Spinal cord (tissue), 10 donors: ENCODE measurements at places on chromosomes 6 and 20. TPM values are rescaled to one million over a fixed set of nuclear protein-coding genes. Genes with fewer than 3 reads are reported as not detected.

The TAB2 gene
- 57.6 TPM for total RNA-seq

DNA sequence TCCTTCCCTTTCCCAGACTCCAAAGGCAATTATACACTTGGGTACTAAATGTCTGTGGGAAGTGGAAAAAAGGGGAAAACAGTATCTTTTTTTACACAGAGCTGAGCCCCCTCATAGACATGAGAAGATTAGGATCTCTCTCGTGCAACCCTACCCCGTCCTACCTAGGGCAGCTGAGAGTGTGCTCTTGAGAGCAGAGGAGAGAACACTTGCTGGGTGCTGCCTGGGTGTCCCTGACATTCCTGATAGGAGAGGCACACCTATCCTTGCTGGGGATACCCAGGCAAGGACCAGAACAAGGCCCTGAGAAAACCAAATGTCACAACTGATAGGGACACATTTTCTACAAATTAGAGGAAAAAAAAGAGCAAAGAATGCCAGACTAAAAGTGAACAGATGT lies 81.2 kb downstream of the PREP start:
- no peak overlapping the region for H3K4me3 ChIP-seq
- H3K27ac ChIP-seq, result no peak overlapping the region

GRCh38 chr6:33858804-33859505 lies 55.2 kb upstream of the MLN start:
- H3K36me3 ChIP-seq, result no peaks in the 10 kb centered on the region
- peaks cover 2% of the 10 kb centered on the region for H3K27me3 ChIP-seq
- no peak for DNase-seq
- peaks cover 29% of the 10 kb centered on the region for H3K4me1 ChIP-seq
- H3K4me3 ChIP-seq, result no peak overlapping the region
- H3K27ac ChIP-seq, result no peak overlapping the region

DNA sequence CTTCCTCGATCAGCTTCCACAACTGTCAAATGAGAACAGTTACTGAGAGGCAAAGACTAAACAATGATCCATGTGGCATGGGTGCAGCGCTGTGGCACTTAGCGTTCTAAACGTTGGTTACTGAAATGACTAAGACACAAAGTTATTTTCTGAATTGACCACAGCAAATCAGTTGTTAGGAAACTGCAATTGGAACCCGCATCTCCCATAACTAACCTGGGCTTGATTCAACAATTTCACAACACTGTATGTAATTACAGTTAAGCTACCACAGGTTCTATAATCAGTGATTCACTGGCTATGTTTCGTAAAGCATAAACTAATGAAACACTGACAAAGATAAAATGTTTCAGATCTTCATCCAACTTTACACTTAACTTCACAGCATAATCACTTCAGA lies 12.5 kb downstream of the WDR27 start:
- H3K4me3 ChIP-seq, result no peak overlapping the region
- no peak for DNase-seq
- H3K36me3 ChIP-seq, result peaks cover 20% of the 10 kb centered on the region
- no peaks in the 10 kb centered on the region for H3K4me1 ChIP-seq
- no peaks in the 10 kb centered on the region for H3K27me3 ChIP-seq

The GJA10 gene
- total RNA-seq, result not detected

The ELOVL2 gene
- total RNA-seq, result 31.8 TPM

DNA sequence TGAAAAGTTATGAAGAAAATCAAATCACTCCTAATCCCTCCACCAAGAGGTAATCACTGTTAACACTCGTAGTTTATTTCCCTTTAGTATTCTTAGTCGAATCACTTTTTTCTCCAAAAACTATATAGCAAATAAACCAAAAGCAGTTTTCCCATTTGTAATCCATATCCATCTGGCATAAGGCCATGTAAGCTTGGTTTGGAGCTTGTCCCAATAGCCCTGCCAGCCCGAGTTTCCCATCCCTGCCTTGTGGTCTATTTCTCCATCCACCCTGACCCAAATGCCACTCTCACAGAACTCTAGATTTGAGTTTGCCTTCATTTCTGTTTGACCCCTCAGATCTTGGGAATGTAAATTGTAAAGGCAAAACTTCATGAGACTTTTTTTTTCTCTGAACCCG lies 71.8 kb upstream of the DSP start:
- H3K4me1 ChIP-seq, result peaks cover 4% of the 10 kb centered on the region
- DNase-seq, result no peak
- H3K4me3 ChIP-seq, result no peak overlapping the region
- H3K27ac ChIP-seq, result no peak overlapping the region
- H3K27me3 ChIP-seq, result no peaks in the 10 kb centered on the region
- no peaks in the 10 kb centered on the region for H3K36me3 ChIP-seq

The NR2E1 gene
- total RNA-seq, result not detected

DNA sequence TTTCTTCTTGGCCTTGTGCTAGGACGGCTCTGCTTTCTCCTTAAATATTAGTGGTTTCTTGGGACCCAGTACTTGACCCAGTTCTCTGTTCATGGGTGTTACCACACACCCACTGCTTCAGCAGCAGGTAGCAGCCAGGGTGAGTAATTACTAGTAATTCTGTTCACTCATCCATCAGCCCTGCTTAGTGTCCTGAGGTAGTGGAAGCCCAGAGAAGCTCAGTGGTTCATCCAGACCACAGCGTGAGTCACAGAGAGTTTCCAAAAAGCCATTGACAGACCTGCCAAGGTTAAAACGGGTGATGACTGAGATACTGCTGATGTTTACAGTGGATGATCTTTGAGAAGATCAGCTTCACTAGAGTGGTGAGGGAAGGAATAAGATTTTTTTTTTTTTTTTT lies 51.7 kb upstream of the HINT3 start:
- H3K4me3 ChIP-seq, result no peak overlapping the region
- no peak overlapping the region for H3K27ac ChIP-seq
- H3K36me3 ChIP-seq, result no peaks in the 10 kb centered on the region
- DNase-seq, result no peak
- H3K4me1 ChIP-seq, result no peaks in the 10 kb centered on the region

DNA sequence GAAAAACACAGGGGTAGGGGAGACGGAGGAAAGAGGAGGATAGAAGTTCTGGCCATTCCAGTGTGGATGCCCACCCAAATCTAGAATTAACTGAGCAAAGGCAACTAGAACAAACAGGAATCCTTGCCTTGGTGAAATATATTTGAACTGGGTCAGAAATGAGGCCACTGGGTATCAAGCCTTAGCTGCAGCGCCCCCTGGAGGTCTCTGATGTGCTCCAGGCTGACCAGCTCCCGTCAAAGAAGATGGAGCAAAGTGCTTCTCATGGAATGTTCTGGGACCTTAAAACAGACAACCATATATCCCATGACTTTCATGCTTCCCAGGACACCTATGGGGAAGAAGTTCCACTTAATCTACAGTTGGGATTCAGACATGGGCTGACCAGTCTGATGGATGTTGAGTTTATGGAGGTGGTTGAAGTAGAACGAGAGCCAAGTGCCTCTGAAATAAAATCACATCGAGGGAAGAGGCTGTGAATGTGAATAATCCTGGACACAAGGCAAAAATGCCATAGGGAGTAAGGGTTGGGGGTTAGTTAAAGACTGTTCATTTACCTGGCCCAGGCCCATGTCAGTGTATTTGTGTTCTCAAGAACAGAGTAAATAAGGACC lies 50.4 kb downstream of the HLA-DPB1 start:
- H3K27ac ChIP-seq, result no peak overlapping the region
- no peaks in the 10 kb centered on the region for H3K36me3 ChIP-seq
- H3K4me3 ChIP-seq, result no peak overlapping the region
- no peak for DNase-seq
- no peaks in the 10 kb centered on the region for H3K27me3 ChIP-seq

GRCh38 chr6:130482645-130483390 lies 117.0 kb downstream of the TMEM200A start:
- no peaks in the 10 kb centered on the region for H3K36me3 ChIP-seq
- no peaks in the 10 kb centered on the region for H3K27me3 ChIP-seq
- H3K4me3 ChIP-seq, result no peak overlapping the region
- H3K4me1 ChIP-seq, result no peaks in the 10 kb centered on the region
- DNase-seq, result no peak

DNA sequence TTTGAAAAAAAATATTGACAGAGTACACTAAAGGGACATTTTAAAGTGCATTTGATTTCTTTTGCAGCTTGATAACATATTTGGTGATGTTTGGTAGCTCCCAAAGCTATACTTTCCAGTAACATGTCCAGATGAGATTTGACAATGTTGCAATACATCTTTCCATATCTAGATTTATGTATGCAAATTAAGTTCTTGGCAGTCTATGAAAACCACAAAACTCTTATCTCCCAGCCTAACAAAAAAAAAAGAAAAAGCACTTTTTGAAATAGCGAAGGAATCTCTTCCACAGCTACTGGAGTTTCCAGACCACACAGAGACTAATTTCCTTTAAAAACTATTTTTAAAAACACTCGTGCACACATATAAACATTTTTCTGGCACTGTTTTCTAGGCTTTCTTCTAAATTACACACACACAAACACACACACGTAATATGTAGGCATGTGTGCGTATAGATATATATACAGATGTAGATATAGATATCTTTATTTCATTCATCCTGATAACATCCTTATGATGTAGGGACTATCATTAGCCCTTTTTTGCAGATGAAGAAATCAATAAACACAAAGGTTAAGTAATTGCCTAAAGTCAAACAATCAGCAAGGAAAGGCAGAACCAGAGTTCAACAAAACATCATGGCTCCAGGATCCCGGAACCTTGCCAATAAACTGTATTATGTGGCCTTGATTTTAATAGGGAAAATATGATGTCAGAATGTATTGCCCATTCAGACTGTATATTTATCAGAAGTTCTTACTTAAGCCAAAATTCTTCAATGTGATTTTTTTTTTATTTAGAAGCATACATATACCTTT lies 93.3 kb downstream of the ADGRB3 start:
- H3K36me3 ChIP-seq, result no peaks in the 10 kb centered on the region
- no peak overlapping the region for H3K4me3 ChIP-seq
- H3K27me3 ChIP-seq, result no peaks in the 10 kb centered on the region
- no peak overlapping the region for H3K27ac ChIP-seq
- H3K4me1 ChIP-seq, result no peaks in the 10 kb centered on the region
- no peak for DNase-seq

DNA sequence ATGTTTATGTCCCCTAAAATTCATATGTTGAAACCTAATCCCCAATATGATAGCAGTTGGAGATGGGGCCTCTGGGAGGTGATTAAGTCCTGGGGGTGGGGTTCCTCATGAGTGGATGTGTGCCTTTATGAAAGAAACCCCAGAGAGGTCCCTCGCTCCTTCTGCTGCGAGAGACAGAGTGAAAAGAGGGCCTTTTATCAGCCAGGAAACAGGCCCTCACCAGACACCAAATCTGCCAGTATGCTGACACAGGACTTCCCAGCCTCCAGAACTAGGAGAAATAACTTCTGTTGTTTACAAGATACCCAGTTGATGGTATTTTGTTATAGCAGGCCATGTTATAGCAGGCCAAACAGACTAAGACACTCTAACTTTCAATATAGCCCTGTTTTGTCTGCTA lies 100.9 kb upstream of the NFATC2 start:
- H3K27ac ChIP-seq, result no peak overlapping the region
- no peaks in the 10 kb centered on the region for H3K4me1 ChIP-seq
- H3K4me3 ChIP-seq, result no peak overlapping the region
- peaks cover 19% of the 10 kb centered on the region for H3K36me3 ChIP-seq

- peak overlapping the region; percentile 75 for H3K27ac ChIP-seq
- H3K4me3 ChIP-seq, result no peak overlapping the region
- H3K27me3 ChIP-seq, result no peaks in the 10 kb centered on the region
- H3K36me3 ChIP-seq, result no peaks in the 10 kb centered on the region
Observed at GRCh38 chr20:17835240-17835933, 133.2 kb downstream of the SNX5 start.
